ENCODE measurements at places on chromosomes 1 and 21.

GRCh38 chr1:6003568-6004411 lies 11.6 kb upstream of the NPHP4 start:
- no peak for DNase-seq

DNA sequence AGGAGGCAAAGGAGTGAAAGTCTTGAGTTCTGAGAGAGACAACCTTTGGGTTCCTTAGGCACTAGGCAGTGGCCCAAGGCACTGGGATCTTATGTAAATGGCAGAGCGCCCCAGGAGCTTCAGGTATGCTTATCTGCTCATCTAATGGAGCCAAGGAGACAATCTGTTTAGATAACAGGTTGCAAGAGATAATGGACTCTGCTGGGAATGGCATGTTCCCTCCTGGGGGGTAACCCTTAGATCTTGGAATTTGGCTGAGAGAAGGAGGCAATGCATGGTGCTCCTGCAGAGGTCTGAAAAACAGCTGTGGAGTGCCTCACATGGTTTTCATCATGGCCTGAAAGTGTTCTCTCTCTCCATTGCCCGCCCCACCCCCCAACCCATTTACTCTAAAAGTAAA lies 44.1 kb upstream of the WLS start:
- no peak for DNase-seq

DNA sequence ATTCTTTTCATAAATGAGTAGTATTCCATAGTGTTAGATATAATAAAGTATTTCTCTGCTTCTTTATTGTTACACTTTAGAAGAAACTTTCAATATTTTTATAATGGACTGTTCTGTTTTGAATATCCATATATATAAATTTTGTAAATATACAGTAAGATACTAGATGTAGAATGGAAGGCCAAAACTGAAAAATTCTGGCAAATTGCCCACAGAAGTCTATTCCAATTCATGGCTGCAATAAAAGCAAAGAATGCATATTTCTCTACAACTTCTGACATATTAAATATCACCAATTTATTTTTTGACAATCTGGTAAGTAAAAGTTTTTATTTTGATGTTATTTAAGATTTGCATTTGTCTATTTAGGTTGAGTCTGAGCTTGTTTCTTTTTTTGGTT lies 532.5 kb downstream of the NCAM2 start:
- DNase-seq, result no peak

- no peak for DNase-seq
These were observed 20.7 kb downstream of the AGT start for GRCh38 chr1:230693221-230693620.

- no peak for DNase-seq
These were observed 142.3 kb downstream of the MIS18A start for GRCh38 chr21:32136546-32136945.

DNA sequence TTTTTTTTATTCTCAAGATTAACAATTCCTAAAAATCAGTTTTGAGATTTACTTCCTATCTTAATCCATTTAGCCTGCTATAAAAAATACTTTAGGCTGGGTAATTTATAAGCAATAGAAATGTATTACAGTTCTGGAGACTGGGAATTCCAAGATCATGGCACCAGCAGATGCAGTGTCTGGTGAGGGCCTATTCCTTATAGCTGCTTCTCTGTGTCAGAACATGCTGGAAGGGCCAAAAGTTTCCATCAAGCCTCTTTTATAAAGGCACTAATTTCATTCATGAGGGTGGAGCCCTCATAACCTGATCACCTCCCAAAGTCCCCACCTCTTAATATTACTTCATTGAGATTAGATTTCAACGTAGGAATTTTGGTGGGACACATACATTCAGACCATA lies 41.7 kb downstream of the RNF2 start:
- DNase-seq, result no peak

GRCh38 chr1:73593364-73593763 lies 604.6 kb downstream of the LRRIQ3 start:
- no peak for DNase-seq

GRCh38 chr1:15684042-15684461 lies at the start of gene PLEKHM2:
Gene PLEKHM2 (plus strand): TSS chr1:15684320. CDS start chr1:15684559, 239 bp downstream.
- DNase-seq, result peak; percentile 34

GRCh38 chr1:225477296-225477911 lies 49.6 kb upstream of the LBR start:
- no peak for DNase-seq

DNA sequence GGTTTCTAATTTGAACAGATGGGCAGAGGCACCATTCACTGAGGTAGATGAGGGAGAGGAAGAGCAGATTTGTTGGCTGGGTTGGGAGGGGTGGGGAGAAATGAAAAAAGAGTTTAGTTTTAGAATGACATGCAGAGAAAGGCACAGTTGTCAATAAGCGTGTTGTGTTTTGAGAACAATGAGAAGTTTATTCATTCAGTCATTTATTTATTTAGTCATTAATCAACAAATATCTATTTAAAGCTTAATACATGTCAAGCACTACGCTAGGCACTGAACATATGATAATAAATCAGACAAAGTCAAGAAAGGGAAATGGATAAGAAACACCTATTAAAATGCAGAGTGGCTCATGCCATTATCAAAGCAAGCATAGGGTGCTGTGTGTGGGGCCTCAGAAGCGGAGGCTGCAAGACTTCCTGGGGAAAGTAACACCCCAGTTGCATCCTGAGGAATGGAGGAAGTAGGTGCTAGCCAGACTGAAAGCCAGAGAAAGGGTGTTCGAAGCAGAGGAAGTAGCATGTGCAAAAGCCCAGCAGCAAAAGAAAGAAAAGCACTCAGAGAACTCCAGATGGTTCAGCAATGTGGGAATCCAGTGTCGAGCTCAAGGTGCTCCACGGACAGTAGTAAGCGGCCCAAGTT lies 114.1 kb downstream of the RNF220 start:
- no peak for DNase-seq

- DNase-seq, result no peak
These were observed 30.0 kb upstream of the PADI6 start for GRCh38 chr1:17342014-17342441.

DNA sequence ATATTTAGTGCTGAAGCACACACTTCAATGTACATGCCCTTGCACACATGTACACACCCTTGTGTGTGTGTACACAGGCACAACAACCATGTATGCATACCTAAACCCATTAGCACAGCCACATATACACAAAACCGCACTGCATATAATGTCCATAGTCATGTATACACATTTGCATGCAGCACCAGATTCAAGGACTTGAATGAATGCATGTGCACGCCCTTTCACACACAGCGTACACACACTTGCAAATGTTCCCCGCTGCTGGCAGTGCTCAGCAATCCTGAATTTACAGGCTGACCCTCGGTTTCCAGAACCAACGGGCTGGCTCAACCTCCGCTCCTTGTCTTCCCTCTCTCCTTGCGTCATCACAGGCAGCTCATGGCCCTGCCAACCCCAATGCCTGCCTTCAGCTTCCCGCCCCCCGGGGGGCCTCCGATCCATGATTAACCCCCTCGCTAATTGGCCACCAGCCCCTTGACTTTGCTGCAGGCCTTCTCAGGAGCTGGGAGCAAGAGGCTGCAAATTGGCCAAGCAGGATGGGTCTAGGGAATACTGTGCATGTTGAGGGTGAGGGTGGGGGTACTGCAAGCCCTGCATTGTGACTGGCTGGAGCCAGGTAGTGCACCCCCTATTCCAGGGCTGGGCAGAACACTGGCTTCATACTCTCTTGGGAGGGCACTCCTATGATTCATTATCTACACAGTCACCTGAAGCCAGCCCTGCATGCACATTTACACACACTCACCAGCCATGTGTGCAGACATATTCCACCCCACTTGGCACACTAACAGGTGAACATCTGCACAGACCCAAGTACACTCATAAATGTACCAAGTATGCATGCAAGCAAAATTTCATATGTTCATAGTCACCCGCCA lies 7.9 kb downstream of the GPR3 start:
- no peak for DNase-seq

- DNase-seq, result no peak
These were observed 45.0 kb upstream of the DAB1 start for GRCh38 chr1:57468641-57469523.

DNA sequence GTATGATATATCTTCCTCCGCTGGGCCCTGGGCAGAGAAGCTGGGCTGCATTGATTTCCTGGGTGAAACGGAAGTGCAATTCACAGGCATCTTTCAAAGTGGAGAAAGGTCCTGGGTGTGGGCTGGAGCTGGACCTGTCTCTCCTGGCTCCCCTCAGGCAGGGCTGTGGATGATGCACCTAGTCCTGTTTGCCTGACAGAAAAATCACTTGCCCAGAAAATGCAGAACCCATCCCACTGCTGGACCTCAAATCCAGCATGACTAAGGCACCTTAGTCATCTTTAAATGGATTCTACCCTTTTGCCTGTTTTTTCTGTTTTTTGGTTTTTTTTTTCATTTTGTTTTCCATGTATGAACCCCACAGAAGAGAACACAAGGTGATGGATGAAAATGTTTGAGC lies 49.7 kb downstream of the MYSM1 start:
- DNase-seq, result no peak

GRCh38 chr1:221605569-221605968 lies 136.3 kb downstream of the DUSP10 start:
- DNase-seq, result no peak

GRCh38 chr1:84467298-84467697 lies 11.8 kb upstream of the RPF1 start:
- DNase-seq, result no peak

DNA sequence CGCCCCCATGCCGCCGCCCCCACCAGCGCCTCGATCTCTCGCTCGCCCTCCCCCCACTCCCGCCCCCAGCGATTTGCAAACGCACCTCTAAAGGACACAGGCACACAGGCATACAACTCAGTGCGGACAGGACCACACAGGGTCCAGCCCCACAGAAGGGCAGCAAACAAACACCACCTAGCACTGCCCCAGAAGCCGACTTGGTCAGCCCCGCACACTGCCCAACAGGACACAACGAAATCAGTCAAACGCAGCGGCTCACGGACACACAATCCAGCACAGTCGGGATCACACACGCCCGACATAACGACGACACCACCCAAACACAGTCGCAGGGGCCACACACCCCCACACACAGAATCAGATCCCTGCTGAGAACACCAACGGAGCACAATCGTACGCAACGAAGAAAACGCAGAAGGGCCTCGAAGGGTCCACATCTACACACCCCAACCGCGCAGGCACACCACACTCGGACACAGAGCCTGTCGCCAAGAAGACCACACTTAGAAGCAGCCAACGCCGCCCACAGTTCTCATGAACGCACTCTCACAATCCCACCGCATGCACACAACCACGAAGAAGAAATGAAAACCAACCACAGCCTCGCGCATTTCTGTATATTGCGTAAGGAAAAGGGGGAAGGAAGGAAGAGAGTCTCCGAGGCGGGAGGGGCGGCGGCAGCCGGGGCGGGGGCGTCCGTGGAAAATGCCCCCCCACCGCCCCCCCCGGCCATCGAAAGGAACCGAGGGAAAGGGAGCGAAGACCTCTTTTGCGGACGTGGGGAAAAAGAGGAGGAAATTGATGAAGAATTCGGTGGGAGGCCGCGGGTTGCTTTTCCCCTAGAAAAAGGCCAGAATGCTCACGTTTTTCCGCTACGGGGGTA lies 481 bp downstream of the TAL1 start:
- no peak for DNase-seq

DNA sequence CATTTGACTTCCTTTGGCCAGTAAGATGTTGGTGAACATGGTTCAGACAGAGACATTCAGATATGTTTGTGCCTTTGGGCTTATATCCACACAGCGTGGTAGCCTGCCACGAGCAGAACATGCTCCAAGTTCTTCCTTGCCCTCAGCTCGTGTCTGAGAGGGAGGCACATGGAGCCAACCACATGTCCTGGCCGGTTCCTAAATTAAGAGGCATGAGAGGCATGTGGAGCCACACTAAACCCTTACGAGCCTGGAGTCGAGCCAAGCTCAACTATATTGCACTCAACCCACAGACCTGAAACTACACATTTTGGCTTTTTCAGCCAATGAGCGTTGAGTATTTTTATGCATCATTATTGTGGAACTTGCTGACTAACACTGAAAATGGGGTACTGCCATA lies 133.7 kb upstream of the KCNK1 start:
- DNase-seq, result peak; percentile 10
